ENCODE measurements at places on chromosomes 1 and 21.

DNA sequence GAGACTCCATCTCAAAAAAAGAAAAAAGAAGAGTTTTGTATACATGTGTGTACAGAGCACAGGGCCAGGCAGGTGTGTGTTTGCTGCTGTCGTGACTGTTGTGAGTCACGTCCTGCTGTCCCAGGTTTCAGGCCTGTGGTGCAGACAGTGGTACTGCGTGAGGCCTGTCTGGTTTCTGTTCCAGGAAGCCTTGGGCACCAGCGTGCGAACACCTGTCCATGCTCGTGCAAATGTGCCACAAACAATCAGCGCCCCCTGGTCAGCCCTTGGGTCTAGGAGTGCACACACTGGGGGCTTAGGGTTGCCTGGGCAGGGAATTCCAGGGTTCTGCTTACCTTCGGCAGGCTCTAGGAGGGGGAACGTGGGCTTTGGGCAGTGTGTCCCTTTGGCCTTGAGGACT, 16.9 kb downstream of the GPR157 start:
- DNase-seq = no peak

DNA sequence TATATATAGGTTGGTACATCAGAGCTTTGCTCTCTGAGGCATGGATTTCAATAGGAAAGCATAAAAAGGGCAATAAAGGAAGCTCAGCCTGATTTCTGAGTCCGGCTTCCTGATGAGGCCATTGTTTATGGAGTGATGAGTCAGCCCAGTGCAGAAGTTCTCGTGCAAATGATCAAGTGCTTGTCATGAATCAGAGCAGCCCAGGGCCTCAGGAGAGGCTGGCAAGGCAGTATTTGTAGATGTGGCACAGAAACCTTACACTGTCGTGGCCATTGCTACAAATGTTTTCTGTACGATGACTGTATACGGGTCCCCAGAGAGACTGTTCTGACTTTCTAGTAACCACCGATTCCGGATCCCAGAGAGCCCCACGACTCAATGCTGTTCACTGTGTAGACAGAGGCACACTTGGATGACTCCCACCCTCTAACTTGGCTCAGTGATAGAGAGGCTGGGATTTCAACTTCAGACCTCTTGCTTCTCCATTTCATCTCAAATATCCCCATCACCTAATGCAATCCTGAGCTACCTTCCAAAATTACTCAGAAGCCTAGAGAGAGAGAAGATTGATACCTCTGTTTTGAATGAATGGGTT, 26.8 kb downstream of the UMODL1 start:
- DNase-seq = peak; percentile 35

DNA sequence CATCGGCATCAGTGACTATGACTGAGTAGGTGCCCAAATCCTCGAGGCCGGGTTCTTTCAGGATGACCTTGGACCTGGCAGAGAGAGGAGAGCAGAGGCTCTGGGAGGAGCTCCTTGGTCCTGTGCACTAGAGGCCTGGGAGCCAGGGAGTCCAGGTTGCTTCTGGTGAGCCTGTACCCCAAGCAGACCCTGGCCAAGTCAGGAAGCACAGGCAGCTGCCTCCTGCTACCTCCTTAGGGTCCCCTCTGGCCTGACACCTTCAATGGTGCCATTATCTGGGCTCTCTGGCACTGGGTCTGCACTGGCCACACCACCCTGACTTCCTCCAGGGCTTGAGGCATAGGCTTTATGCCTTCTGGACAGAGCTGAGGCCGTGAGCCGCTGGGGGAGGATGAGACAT, 37.7 kb downstream of the MYOM3 start:
- DNase-seq = no peak

GRCh38 chr1:27397110-27397509, 4.7 kb downstream of the GPR3 start:
- no peak for DNase-seq

DNA sequence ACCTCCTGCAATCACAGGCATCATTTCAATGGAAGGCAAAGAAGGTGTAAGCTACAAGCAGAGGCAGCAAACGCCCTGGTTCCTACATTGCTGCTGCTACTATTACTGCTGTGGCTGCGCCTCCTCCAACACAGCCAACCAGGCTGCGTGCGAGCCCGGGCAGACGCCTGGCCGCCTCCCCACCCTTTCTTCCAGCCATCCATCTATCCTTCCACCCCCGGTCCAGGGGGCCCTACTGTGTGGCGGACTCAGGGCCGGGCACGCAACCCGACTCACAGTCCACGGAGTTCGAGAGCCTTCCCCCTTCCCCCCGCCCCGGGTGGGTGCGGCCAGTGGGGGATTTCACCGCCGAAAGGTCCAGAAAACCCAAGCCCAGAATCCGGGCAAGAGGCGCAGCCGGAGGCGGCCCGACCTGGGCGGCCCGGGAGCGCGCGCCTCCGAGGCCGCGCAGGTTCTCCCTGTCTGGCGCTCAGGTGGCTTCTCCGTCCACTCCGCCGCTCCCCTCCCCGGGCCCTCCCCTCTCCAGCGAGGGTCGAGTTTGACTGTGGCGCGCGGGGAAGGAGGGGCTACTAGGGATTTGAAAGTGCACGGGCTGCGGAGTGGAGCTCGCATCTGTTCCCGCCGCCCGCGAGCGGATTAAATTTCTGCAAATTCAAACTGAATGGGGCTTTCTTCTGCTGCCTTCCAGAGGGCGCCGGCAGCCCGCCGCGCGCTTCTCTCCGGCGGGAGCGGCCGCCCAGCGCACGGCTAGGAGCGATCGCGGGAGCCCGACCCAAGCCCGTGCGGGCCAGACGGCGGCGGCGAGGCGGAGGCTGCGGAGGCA, at the start of gene HUNK:
Gene HUNK, plus strand, starts transcription at position 569 of the 823 bp plus-strand sequence. CDS start 655 bp downstream, outside the sequence.
- peak; percentile 70 for DNase-seq

DNA sequence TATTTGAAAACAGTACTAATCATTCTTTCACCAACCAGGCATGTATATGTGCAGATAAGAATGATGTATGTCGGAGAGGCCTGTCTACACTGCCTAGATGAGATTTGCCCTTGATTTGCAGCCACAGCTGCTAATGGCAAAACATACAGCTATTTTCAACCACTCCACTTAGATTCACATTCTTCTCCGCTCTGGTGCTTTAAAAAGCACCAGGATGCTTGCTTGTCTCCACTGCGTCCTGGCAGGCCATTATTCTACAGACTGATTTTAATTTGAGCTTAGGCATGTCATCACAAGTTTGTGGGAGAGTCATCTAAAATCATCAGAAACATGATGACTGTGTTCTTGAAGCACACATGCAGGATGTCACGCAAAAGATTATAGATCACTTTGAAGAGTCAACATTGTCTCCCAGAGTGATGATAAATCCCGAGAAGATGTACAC, 119.0 kb upstream of the NRIP1 start:
- no peak for DNase-seq

DNA sequence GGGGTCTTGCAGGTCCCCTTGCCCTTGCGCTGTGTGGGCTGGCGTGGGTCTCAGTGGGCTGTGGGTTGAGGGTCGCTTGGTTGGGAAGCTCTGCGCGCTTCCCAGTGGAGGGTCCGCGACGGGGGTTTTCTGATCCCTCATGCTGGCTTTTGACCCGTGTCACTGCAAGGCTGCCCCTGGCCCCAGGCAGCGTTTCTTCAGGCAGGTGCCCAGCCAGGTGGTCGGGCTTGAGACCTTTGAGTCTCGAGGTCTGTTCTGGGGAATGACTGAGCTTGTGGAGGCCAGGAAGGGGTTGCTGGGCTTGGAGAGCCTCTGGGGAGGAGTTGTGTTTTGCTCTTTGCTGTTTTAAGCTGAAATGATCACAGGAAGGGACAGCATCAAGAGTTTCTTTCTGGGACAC, 5.3 kb downstream of the SKI start:
- DNase-seq = no peak

DNA sequence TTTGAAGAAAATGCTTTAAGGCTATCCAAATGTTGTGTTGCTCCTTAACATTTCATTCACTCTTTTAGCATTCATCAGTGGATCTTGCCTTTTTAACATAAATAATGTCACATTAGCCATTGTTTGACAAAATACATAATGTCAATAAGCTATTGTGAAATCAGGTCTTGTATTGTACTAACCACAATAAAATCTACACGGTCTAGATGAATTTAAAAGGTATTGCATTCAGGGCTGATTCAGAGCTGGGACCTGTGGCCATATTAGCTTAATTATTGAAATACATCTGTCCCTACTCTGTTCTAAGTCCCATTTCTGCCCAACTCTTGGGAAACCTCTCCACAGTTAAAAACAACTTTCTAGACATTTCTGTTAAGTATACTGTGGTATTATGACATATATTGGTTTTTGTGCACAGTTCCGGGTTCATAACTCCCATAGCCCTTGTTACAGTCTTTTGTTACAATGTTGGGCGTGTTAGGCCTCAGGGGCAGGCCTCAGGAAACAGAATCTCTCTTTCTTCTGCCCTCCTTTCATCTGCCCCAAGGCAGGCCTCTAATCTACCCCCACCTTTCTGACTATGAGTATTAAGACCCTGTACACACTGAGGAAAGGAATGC, 44.7 kb upstream of the CITED4 start:
- no peak for DNase-seq

DNA sequence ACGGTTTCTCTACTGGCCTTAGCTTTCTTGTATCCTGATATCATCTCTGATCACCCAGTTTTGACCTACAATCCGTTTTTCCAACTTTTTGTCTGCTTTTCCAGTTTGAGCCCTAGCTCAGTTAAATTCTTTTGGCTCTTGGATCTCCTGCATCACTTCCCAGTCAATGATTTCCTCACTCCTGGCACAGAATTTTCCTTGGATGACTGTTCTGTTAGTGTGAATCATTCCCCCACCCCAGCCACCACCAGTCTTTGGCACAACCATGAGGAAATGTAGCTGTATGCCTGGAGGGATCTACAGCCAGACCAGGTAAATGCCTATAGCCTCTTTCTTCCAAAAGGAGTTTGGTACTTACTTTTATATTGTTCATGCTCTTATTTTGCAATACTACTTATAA, 187.2 kb upstream of the PTGFR start:
- no peak for DNase-seq

DNA sequence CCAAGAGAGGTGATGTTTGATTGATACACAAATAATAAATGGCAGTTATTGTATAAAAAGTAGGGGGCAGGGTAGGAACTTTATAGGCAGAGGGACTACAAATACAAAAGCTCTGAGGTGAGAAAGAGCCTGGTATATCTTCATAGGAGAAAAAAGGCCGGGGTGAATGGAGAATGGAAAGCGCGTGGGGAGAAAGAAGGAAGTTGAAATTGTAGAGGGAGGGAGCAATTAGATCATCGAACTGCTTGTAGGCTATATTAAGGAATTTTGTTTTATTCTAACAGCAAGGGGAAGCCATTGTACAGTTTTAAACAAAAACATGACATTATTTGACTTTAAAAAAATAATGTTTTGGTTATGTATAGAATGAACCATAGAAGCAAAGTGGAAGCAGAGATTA, 147.4 kb downstream of the PDE4B start:
- no peak for DNase-seq

DNA sequence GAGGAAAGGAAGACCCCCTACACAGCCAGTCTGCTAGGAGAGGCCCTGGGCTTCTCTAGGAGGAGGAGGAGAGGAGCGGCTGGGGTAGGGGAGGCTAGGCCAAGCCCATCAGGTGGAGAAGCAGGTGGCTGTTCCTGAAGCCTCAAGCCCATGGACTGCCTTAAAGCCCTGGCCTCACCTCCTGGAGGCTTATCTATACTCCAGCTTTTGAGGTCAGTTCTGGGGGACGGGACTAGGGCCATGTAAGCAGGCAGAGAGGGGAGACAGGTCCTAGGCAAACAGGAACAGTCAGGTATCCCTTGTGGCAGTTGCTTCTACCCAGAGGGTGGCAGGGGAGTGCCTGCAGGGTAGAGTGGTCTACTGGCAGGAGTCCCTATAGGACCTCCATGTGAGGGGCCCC, 40.6 kb downstream of the KCNC4 start:
- no peak for DNase-seq

DNA sequence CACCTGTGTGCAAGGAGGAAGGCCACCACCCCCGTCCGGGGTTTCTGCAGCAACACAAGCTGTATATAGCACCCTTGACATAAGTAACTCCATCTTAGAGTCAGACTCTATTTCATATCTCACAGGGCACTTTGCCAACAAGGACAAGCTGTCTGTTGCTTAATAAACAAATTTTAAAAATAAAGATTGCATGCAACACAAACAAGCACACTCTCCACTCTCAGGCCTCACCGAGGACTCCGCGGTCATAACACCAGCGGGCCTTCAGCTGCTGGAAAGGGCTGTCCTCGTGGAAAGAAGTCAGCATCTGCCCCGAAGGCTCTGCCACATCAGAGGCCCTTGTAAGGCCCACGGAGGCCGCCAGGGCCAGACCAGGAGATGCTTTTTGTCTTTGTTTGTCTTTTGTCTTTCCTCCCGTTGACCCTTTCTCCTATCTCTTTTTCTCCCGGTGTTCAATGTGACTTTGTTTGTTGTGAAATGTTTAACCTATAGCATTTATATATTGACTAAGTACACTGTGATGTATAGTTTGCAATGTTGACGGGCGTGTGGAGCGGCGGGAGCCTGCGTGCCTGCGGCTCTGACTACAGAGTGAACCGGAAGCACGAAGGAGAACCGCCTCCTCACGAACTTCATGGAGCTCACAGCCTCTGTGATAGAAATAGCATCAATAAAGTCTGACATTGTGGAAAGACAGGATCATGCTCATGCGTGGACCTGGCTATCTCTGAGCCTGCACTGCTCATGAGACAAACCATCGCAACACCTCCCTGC, 24.1 kb downstream of the MEGF6 start:
- no peak for DNase-seq
